CD4-positive, alpha-beta T cell (primary cell): ENCODE measurements at places on chromosomes 7 and 10. TPM values are rescaled to one million over a fixed set of nuclear protein-coding genes. Genes with fewer than 3 reads are reported as not detected.

The CALML5 gene
- total RNA-seq = not detected

The TES gene
- total RNA-seq = 114 TPM

The PLA2G12B gene
- not detected for total RNA-seq

The NXPH1 gene
- not detected for total RNA-seq

The HOXA6 gene
- not detected for total RNA-seq

- DNase-seq = no peak
Measured at GRCh38 chr10:89645742-89646172, 715 bp upstream of the PANK1 start.

GRCh38 chr7:35415411-35415822, 161.5 kb upstream of the TBX20 start:
- DNase-seq = no peak

DNA sequence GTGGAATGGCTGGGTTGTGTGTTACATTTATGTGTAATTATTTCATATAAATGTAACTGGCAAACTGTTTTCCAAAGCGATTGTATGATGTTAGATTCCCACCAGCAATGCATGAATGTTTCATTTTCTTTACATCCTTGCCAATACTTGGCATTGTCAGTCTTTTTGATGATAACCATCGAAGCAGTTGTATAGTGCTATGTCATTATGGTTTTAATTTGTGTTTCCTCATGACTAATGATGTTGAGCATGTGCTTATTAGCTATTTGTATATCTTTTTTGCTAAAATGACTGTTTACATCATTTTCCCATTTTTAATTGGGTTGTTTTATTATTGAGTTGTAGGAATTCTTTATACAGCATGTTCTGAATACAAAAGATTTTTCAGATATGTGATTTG, 22.3 kb downstream of the AHCYL2 start:
- DNase-seq = no peak

DNA sequence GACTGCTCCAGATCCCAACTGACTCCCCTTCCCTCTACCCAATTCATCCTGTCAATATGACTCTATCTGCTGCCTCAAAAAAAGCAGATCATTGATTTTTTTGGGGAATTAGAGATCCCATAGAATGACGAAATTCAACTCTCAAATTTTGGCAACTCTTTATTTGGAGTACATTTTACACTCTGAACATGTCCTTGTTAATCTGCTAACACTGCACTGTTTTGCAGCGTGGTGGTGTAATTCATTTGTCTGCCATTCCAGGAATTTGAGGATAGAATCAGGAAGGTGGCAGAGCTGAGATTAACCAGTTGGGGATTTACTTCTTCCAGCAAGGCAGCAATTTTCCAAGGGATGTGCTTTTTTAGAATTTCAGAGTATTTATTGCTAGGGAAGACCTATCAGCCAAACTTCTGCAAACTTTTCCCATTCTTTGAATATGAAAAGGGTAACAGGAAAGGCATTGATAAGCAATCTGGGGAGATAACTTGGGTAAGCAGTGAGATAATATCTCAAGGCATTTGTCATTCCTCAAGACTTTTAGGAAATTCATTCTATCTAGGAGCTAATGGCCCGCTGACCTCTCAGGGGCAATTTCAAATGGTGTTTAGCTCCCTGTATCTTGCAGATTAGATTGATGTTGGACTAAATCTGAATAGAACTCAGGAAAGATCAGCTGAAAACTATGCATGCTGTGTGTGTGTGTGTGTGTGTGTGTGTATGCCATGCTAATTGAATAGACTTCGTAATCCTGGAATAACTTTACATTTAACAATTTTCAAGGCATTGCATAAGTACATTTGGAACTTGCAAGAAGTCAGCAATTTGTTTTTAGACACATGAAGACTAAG, 9.7 kb downstream of the BAMBI start:
- no peak for DNase-seq

DNA sequence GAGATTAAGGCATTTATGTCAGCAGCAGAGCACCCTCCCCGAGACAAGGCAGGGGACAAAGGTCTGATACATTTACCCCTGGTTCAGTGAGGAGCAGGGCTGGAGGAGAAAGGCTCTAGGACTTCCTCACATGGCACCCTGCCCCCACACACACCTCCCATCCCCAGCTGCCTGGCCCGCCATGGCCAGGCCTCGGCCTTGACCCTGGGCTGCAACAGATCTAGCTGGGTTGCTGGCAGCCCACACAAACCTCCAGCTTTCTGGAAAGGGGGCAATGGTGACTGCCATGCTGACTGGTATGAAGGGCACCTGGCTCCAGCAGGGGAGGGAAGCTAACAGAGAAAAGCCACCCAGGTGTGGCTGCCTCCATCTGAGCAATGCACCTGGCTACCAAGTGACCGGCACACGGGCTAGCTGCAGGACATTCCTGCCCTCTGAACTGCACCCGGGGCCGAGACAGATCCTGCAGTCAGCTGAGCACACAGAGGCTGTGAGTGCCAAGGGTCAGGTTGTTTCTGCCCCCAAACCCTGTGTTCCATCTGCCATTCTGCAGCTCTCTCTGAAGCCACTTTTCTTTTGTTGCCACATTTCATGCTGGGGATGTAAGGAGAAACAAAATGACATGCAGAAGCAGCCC, 85.8 kb upstream of the LRRC18 start:
- no peak for DNase-seq

GRCh38 chr7:19118636-19119371, 1.4 kb upstream of the TWIST1 start:
- no peak for DNase-seq

GRCh38 chr7:69839782-69840181, 241.5 kb downstream of the AUTS2 start:
- DNase-seq = no peak

DNA sequence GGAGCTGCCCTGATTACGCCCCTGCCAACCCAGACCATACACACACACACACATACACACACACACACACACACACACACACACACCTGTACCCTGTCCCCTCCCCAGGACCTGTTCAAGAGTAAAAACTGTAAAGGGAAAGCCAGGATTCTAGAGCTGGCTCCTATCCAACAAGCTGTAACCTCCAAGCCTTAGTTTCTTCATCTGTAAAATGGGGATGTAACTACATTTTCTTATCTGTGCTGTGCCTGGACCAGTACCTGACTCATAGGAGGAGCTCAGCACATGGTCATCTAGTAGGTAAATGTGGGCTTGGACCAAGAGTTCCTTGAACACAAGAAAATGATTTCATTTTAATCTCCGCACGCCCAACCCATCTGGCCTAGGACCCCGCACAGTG, 128.8 kb downstream of the ZMIZ1 start:
- no peak for DNase-seq

DNA sequence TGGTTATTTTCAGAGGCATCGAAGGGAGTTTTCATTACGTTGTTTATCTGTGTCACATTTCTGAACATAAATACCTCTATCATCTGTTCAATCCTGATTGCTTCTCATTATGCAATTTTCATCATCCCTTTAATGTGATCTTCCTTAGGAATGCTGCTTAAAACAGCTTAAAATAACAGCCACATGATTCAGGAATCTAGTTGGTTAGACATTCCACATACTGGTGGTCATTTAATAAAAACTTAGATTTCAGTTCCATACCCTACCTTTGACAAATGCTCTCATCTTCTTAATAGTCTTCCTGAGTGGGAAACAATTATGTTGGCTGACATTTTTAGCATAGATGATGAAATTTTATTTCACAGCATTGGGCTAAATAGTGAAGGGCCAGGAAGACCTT, 191.3 kb upstream of the CDCA7L start:
- no peak for DNase-seq

DNA sequence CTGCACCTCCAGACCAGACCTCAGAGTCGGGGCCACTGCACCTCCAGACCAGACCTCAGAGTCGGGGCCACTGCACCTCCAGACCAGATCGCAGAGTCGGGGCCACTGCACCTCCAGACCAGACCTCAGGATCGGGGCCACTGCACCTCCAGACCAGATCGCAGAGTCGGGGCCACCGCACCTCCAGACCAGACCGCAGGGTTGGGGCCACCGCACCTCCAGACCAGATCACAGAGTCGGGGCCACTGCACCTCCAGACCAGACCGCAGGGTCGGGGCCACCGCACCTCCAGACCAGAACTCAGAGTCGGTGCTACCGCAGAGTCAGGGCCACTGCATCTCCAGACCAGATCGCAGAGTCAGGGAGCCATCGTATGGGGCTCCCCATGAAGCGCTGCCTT, 105.9 kb downstream of the ACTR3B start:
- DNase-seq = no peak

- peak; percentile 86 for DNase-seq
Measured at GRCh38 chr10:87862679-87863052, 667 bp downstream of the KLLN start.

DNA sequence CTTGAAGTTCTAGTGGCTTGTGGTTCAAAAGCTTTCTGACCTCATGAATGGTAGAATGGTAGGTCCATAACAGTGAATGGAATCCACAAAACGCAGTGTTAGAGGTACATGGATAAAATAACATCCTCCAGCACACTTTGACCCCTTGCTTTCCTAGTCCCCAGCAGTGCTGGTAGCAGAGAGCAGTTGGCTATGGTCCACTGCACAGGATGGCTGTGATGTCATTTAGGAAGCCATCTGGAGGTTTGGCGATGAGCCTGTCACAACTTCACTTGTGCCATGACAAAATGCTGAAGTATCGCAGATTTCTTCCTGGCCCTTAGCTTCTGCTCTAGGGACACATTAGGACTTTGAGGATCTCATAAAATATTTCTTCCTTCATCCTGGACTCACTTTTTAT, 300.0 kb upstream of the FZD8 start:
- DNase-seq = no peak

DNA sequence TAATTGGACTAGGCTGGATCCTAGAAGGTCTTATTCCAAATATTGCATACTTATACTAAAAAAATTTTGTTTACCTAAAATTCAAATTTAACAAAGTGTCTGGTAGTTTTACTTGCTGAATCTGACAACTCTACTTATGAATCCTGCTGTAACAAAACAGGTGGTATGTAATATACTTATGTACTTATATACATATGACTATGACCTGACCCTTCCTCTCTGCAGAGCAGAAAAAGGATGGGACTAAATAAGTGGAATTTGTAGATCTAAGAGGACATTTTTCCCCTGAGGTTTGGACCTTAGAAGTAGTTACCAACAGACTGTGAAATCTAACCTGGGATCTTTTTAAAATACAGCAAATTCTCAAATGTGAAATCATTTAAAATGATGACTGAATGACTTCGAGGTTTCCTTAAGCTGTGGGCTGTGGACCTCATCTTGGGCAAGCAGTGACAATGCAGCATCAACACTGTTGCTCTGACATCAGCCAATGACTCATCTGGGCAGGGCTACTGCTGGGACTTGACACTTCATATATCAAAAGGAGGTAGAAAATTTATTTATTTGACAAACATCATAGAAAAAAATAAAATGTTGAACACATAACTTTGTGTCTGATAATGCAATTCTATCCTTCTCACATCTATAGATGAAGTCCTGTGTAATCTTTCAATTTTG, 73.6 kb downstream of the RELN start:
- DNase-seq = no peak

- DNase-seq = no peak
Measured at GRCh38 chr10:124450783-124451057, 885 bp upstream of the NKX1-2 start.

GRCh38 chr10:59234816-59235429, 58.5 kb downstream of the PHYHIPL start:
- DNase-seq = no peak

DNA sequence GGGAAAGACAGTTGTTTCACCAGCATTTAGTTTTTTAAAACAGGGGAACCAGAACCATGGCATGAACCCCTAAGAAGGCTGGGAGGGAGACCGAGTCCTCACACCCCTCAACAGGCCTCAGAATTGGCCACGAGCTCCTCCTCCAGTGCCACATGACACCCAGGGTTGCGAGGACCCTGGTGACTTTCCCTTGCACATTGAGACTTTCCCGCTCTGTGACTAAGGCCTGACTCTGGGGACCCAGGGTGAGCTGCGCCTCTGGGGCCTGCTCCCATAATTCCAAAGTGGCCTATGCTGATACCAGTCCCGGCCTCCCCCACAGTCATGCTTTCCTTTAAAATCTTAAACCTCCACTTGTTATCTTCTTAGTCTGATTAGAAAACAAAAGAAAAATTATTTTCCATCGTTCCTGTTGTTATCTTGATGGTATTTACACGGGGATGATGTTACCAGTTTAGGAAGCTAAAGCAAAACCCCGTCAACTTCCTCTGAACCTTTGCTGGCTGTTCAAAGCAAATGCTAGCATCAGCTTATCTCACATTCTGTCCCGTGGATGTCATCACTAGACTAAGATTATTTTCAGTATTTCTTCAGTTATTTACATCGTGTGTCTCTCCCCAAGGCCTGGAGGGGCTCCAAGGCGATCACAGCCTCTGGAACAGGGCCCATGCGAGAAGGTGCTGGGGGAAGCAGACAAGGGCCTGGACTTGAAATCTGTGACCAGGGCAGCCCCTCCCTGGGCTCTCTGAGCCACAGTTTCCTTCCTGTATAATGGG, 42.1 kb downstream of the FAM53B start:
- DNase-seq = no peak

DNA sequence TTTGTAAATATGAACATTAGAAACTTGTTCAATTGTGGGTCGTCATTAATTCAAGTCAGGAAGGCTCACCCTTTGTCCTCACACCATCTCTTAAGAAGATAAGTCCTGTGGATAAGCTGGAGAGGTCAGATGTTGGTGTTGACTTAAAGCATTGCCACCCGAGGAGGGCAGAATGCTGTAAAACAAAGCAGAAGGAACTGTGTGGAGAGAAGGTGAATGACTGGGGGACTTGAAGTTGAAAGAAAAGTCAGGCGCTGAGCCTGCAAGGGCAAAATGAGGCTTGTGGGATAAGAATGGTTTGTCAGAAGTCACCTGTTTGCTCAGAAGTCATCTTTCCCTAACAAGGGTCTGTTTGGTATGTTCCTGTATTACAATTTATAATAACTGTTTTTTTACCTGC, 9.1 kb downstream of the RPA3 start:
- DNase-seq = no peak

- no peak for DNase-seq
Measured at GRCh38 chr7:64992971-64993370, 2.1 kb upstream of the ZNF117 start.

DNA sequence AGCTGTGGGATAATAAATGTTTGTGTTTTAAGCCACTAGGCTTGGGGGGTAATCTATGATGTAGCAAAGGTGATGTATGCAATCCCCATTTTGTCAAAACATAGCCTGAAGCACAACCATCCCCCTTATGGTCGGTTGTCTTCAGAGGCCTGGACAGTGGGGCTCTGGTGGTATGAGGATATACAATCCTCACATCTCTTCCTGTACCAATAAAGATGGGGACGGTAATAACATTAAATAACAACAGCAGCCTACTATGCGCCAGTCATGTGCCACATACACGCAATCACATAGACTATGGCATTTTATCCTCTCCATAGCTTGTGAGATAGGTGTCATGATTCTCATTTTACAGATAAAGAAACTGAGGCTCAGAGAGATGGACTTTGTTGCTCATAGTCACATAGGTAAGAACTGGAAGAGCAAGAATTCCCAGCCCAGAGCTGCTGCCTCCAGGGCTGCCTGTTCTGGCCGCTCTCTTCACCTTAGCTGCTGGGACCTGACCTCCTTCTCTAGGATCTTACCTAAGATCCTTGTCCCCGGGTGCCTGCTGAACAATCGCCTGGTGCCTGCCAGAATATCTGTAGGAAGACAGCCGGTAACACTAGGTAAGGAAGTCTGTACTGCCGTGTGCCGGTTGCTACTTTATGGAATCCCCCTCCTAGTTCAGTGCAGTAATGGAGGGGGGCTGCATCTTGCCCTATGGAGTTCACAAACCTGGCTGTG, 108.6 kb downstream of the ARHGAP22 start:
- DNase-seq = no peak
